Activated CD4-positive, alpha-beta T cell treated with anti-CD3 and anti-CD28 coated beads for 1 hour (primary cell): ENCODE measurements at places on chromosomes 4 and X.

DNA sequence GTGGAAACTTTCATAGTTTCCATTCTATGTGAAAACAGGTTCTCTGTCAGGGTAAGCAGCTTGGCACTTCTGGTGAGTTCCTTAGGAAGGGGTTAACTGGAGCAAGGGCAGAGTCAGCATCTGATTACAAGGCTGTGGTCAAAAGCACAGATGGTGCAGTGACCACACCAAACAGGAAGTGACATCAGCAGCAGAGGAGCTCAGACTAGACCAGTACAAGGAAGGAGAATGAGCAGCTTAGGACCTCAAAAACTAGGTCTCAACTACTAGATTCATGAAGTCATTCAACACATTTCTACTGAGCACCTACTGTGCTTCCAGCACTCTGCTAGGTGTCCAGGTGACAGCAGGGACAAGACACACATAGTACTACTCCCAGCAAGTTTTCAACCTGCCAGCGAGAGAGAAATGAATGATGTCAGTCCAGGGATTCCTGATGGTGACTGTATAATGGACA lies 130.2 kb downstream of the AMELX start:
- no peak for DNase-seq

- DNase-seq = no peak
These were observed 195.1 kb downstream of the FBXW7 start for GRCh38 chr4:152340818-152341217.

GRCh38 chrX:255923-256331 lies 25.3 kb upstream of the PLCXD1 start:
- no peak for DNase-seq

DNA sequence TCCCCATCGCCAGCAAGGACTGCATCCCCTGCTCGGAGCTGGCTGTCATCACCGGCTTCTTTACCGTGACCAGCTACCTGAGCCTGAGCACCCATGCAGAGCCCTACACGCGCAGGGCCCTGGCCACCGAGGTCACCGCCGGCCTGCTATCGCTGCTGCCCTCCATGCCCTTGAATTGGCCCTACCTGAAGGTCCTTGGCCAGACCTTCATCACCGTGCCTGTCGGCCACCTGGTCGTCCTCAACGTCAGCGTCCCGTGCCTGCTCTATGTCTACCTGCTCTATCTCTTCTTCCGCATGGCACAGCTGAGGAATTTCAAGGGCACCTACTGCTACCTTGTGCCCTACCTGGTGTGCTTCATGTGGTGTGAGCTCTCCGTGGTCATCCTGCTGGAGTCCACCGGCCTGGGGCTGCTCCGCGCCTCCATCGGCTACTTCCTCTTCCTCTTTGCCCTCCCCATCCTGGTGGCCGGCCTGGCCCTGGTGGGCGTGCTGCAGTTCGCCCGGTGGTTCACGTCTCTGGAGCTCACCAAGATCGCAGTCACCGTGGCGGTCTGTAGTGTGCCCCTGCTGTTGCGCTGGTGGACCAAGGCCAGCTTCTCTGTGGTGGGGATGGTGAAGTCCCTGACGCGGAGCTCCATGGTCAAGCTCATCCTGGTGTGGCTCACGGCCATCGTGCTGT lies 31.5 kb downstream of the WFS1 start:
- no peak for DNase-seq

GRCh38 chr4:179307297-179308136 lies 1865.3 kb upstream of the AGA start:
- DNase-seq = no peak

DNA sequence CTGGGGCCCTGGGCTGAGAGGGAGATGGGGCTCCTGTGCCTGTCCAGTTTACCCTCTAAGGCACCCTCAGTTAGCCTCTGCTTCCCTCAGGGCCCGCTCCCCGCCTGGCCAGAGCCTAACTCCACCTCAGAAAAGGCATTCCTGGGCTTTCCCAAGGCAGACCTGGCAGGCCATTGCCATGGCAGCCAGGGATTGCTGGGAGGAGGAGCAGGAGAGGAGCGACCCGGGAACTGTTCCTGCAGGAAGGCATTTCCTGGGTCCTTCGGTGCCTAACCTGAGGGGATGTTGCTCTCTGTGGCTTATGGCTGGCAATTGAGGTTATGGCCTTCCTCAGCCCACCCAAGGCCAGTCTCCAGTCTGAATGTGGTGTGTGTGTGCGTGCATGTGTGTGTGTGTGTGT lies 131.3 kb downstream of the PJA1 start:
- DNase-seq = no peak

DNA sequence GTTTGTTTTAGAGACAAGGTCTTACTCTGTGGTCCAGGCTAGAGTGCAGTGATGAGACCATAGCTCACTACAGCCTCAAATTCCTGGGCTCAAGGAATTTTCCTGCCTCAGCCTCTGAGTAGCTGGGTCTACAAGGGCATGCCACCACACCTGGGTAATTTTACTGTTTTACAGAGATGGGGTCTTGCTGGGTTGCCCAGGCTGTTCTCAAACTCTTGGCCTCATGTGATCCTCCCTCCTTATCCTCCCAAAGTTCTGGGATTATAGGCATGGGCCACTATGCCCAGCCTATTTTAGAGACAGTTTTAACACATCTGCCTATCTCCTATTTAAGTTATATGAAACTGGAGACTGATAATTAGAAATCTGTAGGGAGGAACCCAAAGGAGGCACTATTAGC lies 53.8 kb downstream of the SPRY1 start:
- DNase-seq = no peak

- DNase-seq = no peak
These were observed 220.1 kb downstream of the DLG3 start for GRCh38 chrX:70664726-70665125.

DNA sequence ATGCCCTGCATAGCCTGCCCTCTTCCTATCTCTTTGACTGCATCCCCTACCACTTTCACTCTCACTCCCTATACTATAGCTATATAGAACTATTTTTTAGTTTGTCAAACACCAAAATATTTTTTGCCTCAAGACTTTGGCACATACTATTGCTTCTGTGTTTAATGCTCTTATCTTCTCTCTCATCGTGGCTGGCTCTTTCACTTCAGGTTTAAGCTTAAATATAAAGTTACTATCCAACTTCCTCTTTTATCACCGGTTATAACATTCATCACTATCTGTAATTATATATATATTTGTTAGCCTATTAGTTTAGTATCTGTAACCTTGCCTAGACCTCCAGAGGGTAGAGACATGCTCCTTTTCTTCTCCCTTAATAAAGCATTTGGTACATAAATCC lies 11.5 kb upstream of the HMGB2 start:
- DNase-seq = no peak

- DNase-seq = no peak
These were observed 17.2 kb upstream of the RTL9 start for GRCh38 chrX:110341189-110342035.

GRCh38 chr4:25654031-25654970 lies 1.4 kb upstream of the SLC34A2 start:
- DNase-seq = no peak

DNA sequence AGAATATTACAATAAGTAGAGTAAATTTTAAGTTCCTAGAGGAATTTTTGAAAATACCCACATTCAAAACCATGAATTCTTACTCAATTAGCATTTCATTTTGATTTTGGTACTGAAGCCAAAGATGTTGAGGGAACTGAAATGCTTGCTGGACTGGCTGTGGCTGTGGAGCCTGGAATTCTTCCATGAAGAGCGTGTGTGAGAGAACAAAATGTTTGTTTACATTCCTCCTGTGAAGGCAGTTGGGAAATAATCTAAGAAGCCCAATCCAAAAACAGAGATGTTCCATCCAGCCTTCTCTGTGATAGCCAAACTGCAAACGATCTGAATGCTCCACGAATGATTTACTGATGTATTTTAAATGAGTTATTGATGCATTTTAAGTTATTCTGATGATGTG lies 3.8 kb upstream of the ADH1B start:
- no peak for DNase-seq

DNA sequence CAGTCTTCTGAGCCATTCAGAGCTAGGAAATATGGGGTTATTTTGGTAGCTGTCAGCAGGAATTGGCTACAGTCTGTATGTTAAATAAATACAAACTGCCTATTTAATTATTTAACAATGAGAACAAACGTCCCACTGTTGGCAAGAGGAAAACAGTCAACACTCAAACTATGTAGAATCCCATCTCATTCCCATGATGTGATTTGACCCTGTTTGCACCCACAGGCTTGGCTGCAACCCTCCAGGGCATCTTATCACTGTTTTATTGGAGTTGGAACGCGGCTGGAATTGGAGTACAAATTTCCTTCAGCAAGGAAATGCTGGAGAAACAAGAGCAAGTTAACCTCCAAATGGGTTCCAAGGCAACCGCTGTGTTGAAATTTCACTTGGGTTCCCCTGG lies 124.0 kb downstream of the KIT start:
- no peak for DNase-seq
